ENCODE measurements at places on chromosomes 13 and 19.

DNA sequence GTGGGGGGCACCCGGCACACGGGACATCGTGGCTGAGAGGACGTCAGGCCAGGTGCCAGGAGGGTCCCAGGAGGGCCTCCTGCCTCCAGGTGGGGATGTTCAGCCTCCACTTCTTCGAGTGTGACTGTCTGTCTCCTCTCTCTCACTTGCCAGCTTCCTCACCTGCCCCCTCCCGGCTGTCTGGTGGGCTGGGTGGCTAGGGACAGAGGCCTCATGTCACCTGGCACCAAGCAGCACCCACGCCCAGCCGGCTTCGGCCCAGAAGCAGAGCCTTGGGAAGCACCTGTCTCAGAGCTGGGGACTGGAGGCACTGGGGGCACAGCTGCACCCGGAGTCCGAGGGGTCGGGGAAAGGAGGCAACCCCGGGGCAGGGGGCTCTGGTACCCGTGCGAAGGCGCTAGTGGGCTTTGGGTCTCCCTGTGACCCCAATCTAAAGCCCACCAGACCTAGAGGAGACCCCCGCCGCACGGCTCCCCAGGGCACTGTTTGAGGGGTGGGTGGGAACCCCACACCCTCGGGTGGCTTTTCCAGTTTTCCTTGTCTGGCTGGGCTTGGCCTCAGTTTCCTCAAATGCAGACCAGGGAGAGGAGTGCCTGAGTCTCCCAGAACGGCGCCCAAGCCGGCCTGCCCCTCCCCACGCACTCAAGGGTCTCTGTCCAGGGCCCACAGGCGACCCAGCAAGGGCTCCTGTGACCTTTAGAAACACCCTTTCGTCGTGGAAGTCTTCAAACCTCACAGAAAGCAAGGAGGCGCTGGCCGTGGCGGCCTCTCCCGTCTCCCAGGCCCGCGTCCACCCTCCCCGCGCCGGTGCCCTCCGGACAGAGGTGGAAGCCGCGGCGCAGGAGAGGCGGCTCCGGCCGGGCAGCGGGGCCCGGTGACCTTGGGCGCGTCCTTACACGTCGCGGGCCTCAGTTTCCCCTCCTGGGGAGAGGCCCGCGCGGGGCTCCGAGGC lies 664 bp upstream of the HCN2 start:
- no peak for DNase-seq

DNA sequence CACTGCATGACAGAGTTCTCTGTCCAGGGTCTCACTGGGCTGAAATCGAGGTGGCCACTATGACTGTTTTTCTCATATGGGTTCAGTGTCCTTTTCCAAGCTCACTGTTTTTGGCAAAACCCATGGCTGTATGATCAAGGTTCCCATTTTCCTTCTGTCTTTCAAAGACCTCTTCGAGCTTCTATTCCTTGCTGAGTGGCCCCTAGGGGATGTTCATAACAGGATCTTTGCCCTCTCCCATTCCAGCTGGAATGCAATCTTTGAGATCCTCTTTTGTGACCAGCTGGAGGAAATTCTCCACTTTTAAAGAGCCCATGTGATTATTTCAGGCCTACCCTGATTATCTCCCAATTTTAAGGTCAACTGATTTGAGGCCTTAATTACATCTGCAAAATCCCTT lies 572.5 kb upstream of the SLC10A2 start:
- DNase-seq = no peak

DNA sequence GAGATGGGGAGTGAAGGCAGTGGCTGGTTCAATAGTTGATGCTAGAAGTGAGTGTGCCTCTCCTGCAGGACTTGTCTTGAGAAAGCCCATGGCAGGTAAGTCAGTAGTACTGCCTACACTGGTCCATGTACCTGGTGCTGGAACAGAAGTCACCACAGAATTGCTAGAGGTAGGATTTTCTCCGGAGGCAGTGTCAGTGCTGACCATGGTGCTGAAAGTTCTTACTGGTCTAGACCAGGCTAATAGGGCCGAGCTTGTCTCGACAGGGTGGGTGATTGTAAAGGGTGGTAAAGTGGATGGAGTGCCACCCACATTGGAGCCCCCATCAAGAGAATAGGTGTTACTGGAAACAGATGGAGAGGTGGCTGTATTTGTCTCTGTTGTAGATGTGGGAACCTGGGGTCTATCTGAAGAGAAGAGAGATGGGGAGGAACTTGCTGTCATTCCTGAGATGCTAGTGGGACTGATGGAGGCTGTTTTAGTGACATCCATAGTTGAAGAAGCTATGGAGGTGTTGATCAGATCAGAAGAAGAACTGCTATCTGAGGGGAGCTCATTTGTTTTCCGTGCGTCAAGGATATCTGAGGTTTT lies 36.6 kb downstream of the MUC16 start:
- no peak for DNase-seq

DNA sequence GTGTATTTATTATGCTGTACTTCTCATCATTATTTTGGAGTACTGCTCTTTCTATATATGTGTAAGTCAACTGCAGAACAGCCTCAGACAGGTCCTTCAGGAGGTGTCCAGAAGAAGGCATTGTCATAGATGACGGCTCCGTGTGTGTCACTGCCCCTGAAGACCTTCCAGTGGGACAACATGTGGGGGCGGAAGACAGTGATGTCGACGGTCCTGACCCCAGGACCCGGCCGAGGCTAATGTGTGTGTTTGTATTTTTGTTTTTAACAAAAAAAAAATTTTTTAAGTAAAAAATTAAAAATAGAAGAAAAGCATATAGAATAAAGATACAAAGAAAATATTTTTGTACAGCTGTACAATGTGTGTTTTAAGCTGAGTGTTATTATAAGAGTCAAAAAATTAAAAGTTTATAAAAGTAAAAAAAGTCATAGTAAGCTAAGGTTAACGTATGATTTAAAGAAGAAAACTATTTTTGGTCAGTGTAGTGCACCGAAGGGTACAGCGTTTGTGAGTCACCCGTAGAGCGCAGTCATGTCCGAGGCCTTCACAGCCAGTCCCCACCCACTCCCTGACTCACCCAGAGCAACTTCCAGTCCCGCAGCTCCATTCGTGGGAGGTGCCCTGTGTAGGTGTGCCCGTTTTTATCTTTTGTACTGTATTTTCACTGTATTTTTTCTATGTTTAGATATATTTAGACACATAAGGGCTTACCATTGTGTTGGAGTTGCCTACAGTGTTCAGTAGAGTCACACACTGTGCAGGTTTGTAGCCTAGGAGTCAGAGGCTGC lies 42.2 kb upstream of the SPACA7 start:
- DNase-seq = no peak

GRCh38 chr13:35925669-35926068 lies 205.5 kb downstream of the DCLK1 start:
- DNase-seq = no peak

DNA sequence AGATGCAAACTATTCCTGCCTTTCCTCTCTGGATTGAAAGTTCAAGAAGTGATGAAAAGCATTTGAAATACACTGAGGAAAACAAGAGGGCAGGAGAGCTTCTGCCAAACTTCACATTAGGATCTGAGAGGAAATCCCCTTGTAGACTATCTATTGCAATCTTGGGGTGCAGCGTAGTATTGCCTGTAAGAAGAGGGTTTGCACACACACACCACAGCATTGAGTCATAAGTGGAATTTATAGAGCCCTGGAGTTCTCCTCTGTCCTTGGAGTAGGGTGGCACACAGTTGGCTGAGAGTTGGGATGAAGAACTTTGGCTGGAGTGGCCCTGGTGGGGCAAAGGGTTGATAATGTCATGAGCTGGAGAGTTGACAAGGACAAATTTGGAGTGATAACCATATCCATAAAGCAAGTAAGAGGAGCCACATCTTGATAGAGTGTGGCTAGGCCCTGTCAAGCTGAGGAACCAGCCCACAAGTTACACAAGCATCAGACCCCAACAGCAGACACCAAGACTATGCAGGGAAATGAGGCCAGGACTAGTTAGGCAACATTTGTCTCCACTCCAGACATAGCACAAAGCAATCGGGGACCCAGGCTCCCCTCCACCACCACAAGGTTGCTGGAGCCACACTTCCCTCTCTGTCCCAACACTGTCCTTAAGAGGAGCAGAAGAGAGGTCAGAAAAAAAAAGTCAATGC lies 520.9 kb downstream of the KLF5 start:
- DNase-seq = no peak

GRCh38 chr13:21033856-21034602 lies 27.4 kb downstream of the LATS2 start:
- no peak for DNase-seq

- no peak for DNase-seq
These were observed 3.9 kb downstream of the MBNL2 start for GRCh38 chr13:97226013-97226412.

- DNase-seq = no peak
These were observed 1.5 kb downstream of the SMAD9 start for GRCh38 chr13:36918246-36919131.
